ENCODE measurements at places on chromosomes 12 and 14.

DNA sequence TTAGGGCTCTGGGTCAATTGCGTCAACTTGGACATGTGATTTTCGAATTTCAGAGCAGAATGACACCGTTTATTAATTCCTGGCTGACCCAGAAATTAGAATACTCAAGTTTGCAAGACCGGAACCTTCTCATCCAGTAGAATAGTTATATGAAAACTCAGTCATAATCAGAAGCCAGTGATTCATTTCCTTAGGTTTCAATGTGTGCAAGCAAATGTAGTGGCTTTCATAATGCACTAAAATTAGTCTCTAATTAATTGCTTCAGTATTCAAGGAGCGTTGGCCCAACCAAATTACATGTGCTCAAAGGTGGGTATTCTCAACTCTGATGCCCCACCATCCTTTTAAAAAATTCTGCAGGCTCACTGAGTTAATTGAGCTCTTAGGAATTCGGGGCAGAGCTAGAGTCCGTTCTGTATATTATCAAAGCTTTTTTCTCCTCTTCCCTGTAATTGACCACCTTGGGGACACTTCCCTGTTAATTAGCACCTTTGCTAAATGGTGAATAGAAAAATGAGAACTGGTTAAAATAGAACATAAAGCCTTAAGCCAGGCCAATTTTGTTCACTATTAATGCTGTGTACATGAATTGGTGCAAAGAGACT, 55.4 kb downstream of the DAO start:
- DNase-seq = no peak

GRCh38 chr12:40511341-40511740, 180.9 kb upstream of the CNTN1 start:
- DNase-seq = no peak

- no peak for DNase-seq
Observed at GRCh38 chr12:132925597-132926414, 30.3 kb downstream of the ZNF605 start.

DNA sequence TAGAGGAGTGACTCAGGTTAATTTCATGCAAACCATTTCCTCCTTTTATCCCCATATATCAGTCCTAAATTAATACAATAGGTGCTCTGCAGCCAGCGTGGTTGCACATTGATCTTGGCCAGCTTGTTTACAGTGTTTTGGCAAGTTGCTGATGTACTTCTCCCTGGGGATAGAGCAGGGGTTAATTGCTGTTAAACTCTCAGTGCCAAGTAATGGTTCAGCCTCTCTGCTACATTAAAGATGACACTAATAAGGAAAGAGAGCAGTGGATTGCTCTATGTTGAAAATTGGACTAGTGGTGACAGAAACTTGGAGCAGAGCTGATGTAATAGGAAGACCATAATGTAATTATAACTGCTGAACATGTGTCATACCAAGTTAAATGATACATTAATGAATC, 717.5 kb downstream of the RERGL start:
- no peak for DNase-seq

- no peak for DNase-seq
Observed at GRCh38 chr12:42760550-42760949, 171.0 kb upstream of the PRICKLE1 start.

DNA sequence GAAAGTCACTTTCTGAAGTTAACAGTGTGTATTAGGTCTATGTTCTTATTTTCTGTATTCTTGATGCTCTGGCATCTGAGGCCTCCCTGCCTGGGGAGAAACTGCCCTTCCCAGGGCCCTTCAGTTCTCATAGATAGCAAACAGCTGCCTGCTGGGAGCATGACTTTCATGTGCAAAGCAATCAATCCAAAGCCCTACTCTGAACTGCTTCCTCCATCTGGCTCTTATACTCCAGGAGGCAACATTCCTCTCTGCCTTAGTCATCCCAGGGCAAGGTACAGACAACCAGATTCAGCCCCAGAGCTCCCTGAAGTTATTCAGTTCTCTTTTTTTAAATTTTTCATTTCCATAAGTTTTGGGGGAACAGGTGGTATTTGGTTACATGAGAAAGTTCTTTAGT, 41.7 kb upstream of the RIN3 start:
- DNase-seq = peak; percentile 9

DNA sequence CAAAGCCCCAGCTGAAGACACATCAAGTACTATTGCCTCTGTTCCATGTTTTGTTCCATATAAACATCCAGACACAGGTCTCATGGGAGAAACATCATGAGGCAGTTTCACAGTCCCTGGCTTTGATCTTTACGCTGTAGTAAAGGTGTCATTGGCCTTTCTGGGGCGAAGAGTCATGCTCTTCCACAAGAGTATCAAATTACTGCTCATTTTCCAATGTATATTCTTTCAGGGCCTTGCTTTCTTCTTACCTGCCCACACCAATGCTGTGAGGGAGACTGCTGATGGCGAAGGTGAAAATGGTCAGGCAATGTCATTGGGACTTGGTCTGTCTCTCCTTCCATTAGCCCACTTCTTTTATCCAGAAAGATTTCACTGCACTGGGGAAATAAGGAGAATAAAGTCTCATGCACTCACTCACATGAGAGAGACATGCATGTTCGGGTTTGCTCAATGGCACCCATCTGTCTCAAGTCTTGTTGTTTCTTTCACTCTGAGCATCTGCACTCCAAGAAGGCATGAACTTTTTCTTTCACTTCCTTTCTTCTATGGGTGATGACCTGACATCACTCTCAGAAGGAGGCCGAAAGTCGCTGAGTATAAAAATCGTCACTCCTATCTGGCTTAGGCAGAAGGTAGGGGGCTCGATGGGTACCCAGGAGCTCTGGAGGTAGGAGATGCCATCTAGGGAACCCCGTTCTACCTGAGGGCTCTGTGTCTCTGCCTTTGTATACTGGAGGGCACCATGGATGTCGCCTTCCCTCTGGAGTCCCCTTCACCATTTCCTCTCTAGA, 1.3 kb upstream of the JDP2 start:
- no peak for DNase-seq

- no peak for DNase-seq
Observed at GRCh38 chr12:110745542-110746284, 3.0 kb upstream of the PPP1CC start.

DNA sequence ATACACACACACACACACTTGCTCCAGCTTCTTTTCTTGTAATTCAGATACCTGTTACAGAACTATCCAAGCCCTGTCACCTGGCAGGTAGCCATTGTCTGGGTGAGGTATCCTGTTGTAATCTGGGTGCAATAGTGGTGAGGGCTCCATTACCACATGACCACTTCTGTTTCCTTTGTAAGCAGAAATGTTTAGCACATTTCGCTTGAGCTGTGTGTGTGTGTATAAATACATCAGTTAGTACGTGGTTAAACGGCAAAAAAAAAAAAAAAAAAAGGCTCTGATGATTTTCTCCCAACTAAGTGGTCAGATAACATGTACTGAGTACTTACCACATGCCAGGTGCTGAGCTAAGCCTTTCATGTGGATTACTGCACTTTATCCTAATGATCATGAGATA, 129.3 kb upstream of the SSTR1 start:
- DNase-seq = no peak

DNA sequence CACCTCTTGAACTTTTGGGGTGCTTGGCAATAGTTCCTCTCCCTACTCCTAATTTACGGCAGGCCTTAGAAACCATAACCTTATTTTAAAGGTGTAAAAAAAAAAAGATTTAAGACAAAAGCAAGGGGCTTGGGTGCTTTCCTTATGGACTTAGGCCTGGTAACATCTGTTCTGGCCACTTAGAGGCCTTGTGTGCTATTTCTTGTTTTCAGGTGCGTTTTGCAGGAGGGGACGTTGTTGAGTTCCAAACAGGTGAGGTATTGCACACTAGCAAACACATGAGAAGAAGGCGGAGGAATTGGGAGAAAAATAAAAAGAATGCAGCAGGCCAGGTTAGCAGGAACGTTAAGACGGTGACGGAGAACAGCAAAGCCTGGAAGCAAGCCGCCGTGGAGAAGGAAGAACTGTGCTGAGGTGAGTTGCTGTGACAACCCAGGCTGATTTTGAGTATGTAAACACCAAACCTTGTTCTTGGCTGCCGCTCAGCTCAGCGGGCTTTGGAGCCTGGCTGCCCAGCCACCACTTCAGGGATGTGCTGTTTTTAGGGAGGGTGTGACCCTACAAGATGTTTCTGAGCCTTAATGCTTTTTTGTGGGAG, 17.3 kb downstream of the EMG1 start:
- no peak for DNase-seq

DNA sequence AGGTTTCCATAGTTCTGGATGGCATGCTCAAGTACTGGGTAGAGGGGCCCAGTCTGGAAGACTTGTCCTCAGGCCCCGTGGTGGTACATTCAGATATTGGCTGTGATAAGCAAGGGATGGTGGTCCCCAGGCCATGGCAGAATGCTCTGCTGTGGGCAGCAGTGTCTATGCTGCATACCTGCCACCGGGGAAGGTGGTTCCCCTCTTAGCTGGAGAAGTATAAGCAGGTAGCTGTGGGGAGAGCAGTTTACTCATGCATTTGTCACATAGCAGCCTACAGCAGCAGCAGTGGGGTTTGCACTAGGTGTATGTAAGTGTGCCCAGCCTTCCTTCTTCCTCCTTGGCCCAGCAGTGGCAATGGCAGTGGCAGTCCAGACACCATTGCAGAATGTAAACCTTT, 69.3 kb upstream of the ADAMTS20 start:
- DNase-seq = no peak

- DNase-seq = no peak
Observed at GRCh38 chr14:39315859-39316444, 82.2 kb downstream of the MIA2 start.

DNA sequence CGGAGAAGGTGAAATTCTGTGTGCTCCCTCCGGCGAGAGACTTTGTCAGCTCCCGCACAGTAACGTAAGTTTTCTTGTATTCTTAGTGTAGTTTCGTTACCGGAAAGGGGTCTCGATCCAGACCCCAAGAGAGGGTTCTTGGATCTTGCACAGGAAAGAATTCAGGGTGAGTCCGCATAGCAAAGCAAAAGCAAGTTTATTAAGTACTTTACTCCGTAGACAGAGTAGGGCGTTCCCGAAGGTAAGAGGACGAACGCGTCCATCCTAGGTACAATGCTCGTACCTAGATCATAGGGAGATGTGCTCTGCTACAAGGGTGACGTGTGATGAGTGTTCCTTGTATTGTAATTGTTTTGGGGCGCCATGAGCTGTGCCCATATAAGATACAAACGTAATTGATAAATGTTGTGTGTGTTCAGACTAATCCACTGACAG, 293 bp downstream of the IFI27L1 start:
- no peak for DNase-seq

DNA sequence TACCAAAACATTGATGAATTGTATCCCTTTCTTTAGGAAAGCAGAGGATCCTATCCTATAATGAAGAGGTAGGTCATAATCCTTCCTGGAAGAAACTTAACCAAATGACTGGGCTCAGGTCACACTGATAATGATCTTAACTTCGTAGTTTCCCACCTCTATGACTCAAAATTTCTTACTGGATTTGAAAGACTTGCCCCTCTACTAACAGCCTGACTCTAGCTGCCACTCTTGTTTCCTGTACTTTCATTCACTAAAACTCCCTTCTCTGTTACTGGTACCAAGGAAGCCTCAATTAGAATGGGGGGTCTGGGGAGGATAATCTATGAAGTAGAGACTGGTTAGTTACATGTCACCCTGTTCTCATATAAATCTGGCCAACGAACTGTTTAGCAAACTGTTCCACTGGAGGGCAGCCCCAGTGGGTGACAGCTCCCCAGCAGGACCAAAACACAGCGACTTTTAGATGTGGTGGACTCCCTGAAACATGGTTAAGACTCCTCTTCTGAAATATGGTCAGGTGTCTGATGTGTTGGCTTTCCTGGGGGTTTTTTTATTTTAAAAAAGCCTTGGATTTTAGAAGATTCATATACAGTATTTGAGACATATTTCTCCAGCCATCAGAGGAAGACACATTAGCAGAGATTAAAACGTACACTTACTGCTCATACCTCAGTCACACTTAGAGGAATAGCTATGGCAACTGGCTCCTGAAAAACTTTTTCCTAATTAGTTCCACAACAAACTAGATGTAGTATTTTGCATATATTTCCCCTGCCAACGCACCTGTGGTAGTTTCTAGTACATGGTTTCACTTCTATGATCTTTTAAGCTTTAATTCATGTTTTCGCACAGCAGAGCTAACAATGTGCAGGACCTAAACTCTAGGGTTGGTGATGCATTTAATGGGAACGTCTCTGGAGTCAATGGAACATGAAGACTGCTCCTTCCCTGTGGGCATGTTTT, 72.3 kb downstream of the ACADS start:
- DNase-seq = no peak

- DNase-seq = peak; percentile 29
Observed at GRCh38 chr12:64825143-64826021, 935 bp downstream of the TBC1D30 start.

GRCh38 chr12:93449277-93449676, 7.5 kb upstream of the UBE2N start:
- no peak for DNase-seq

DNA sequence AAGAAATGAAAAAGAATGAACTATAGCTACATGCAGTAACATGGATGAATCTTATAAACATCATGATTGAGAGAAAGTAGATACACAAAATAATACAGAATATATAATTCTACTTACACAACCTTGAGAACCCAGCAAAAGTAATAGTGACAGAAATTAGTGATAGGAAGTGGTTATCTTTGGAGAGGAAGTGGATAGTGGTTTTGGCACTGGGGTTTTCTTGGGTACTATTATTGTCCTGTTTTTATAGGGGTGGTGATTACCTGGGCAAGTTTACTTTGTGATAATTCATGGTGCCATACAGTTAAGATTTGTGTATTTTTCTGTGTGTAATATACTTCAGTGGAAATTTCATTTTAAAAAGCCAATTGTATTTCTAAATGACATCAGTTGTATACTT, 352.7 kb downstream of the AEBP2 start:
- no peak for DNase-seq

DNA sequence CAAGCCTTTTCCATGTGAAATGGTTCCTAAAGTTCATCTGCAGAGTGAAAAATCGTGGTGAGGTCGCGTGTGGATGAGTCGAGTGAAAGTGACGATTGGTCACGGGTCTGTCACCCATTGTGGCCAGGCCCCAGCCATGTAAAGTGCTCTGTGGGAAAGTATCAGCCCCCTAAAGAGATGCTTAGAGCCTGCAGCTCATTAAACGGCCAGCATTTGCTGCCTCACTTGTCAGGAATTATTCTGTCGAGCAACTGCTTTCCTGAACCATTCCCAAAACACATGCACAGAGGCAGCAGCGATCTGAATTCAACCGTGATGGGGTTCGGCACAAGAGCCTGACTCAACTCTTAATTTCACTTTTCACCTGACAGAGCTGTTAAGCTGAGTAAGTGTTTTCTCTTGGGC, 16.0 kb downstream of the DBX2 start:
- DNase-seq = no peak

- no peak for DNase-seq
Observed at GRCh38 chr14:45261209-45261608, 8.2 kb upstream of the MIS18BP1 start.

Measured in stimulated activated CD8-positive, alpha-beta memory T cell treated with anti-CD3 and anti-CD28 coated beads, Interleukin-4, amount 100 ng/mL, for 48 hours (primary cell).